ENCODE measurements at places on chromosomes 5 and 9.

DNA sequence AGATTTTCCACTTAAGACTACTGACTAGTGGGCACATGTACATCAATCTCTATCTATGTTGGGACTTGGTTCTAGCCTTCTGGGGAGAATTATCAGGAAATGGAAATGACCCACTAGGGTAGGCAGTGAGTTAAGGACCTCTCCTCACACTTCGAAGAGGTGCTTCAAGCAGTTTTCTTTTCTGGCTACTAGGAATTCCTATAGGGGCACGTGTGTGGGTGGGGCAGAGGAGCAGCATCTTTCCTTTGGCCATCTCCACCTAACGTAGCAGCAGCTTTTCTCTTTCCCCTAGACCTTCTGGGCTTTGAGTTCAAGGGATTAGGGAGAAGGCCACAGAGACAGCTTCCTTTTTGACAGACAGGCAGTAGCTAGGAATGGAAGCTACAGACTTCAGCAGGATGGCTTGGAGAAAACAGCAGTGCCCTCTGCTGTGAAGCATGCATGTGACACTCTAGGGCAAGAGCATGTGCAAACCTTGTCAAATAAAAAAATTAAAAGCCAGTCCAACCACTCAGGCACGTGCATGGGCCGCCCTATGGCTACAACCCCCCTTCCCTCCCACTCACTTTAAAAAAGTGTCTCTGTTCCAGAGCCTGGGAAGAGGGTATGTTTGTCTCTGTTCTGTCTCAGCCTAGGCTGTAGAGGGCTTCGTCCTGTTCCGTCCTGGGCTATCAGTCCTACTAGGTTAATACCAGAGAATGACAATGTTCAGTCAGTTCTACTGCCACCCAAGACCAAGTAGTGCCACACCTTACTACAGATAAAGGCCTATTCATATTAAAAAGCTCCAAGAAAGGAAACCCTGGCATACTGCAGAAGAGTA lies 8.7 kb upstream of the GFRA3 start:
- DNase-seq: peak; percentile 26

- no peak for DNase-seq
Observed at GRCh38 chr5:137032929-137033328, 466.2 kb downstream of the SPOCK1 start.

- no peak for DNase-seq
Observed at GRCh38 chr9:36063804-36064447, 27.2 kb downstream of the RECK start.

GRCh38 chr9:99445920-99446319 lies 223.8 kb downstream of the SEC61B start:
- DNase-seq: no peak

- DNase-seq: peak; percentile 29
Observed at GRCh38 chr9:77215874-77216273, 38.5 kb downstream of the VPS13A start.

All from erythroblast (primary cell).